ENCODE measurements at places on chromosomes 1 and 21. TPM values are rescaled to one million over a fixed set of nuclear protein-coding genes. Genes with fewer than 3 reads are reported as not detected.
A peak's percentile ranks its signal among the peaks of the same experiment; 100 is the strongest.

DNA sequence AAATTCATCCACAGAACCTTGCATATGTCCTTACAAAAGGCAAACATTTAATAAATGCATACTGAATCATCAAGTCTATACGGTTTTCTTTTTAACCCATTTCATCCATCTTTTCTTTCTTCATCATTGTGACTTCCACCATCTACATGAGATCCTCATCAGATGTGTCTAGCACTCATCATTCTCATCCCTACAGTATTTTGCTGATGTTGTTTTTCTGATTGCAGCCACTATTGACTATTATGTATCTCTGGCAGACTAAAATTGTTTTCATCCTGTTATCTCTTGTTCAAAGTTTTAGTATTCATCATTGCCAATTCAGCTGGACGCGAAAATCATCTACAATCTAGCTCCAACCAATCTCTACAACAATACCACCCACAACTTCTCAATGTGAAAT is 5.9 kb downstream of the LRIF1 start:
- H3K4me1 ChIP-seq = peaks cover 26% of the 10 kb centered on the region
- H3K4me3 ChIP-seq = no peak overlapping the region
- no peak overlapping the region for H3K27ac ChIP-seq
- no peaks in the 10 kb centered on the region for H3K27me3 ChIP-seq
- DNase-seq = no peak
- H3K36me3 ChIP-seq = peaks cover 47% of the 10 kb centered on the region

DNA sequence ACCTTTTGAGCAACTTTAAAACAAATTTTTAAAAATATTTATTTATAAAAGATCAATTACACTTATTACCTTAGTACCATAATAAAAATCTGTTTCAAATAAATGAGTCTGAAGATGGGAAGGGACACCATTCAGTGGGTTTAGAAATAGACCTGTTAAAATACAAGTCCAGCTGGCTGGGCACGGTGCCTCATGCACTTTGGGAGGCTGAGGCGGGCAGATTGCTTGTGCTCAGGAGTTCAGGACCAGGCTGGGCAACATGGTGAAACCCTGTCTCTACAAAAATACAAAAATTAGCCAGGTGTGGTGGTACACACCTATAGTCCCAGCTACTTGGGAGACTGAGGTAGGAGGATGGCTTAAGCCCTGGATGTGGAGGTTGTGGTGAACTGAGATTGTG is 57.0 kb downstream of the ITSN1 start:
- H3K4me1 ChIP-seq = peaks cover 7% of the 10 kb centered on the region
- peaks cover 2% of the 10 kb centered on the region for H3K27me3 ChIP-seq
- no peak overlapping the region for H3K4me3 ChIP-seq
- no peaks in the 10 kb centered on the region for H3K36me3 ChIP-seq

- no peaks in the 10 kb centered on the region for H3K4me1 ChIP-seq
- no peak for DNase-seq
- H3K27ac ChIP-seq = no peak overlapping the region
- no peaks in the 10 kb centered on the region for H3K27me3 ChIP-seq
Measured at GRCh38 chr1:106080608-106081325, 975.7 kb upstream of the PRMT6 start.

Gene HRNR
- not detected for total RNA-seq

- no peak overlapping the region for H3K27ac ChIP-seq
- H3K36me3 ChIP-seq = no peaks in the 10 kb centered on the region
- peaks cover 4% of the 10 kb centered on the region for H3K27me3 ChIP-seq
Measured at GRCh38 chr1:241442686-241443085, 76.9 kb downstream of the FH start.

Gene HSF2BP
- 0.68 TPM for total RNA-seq

Gene KIF2C
- total RNA-seq = 0.91 TPM

Gene KIF21B
- total RNA-seq = 95.3 TPM

DNA sequence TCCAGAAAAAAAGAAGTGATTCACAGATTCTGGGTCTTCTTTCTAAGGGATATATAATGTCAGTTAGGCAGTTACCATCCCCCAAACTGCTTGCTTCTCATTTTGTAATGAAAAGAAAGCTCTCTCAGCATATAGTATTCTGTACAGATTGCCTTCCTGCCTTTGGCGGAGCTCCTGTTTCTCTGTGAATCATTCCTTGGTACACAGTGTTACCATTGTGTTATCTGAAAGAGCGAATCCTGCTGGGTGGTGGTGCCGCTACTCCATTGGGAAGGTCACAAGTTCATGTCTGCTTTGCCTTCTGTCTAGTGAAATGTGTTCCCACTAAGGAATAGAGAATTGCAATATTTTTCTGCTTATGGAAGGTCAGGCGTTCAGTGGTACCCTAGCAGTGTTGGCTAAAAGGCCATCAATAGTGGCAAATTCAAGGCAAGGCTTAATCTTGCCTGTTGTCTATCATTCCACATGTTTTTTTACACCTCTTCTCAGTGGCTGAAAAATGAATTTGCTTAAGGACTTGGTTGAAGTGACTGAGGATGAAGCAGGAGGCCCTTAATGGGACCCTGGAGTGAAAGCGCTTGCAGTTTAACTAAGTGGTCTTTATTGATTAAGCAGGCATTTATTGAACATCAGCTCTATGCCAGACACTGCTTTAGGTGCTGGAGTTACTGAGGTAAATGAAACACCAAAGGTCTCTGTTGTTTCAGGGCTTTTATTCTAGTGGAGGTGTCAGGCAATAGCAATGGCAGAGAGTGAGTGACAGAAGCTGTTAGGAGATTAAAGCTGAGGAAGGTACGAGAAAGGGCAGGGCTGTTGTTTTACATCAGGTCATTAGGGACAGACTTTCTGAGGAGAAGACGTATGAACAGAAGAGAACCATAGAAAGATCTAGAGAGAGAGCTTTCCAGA is 186.7 kb downstream of the PDE4B start:
- peaks cover 14% of the 10 kb centered on the region for H3K27me3 ChIP-seq
- DNase-seq = no peak
- H3K36me3 ChIP-seq = no peaks in the 10 kb centered on the region
- no peak overlapping the region for H3K4me3 ChIP-seq
- H3K27ac ChIP-seq = no peak overlapping the region

DNA sequence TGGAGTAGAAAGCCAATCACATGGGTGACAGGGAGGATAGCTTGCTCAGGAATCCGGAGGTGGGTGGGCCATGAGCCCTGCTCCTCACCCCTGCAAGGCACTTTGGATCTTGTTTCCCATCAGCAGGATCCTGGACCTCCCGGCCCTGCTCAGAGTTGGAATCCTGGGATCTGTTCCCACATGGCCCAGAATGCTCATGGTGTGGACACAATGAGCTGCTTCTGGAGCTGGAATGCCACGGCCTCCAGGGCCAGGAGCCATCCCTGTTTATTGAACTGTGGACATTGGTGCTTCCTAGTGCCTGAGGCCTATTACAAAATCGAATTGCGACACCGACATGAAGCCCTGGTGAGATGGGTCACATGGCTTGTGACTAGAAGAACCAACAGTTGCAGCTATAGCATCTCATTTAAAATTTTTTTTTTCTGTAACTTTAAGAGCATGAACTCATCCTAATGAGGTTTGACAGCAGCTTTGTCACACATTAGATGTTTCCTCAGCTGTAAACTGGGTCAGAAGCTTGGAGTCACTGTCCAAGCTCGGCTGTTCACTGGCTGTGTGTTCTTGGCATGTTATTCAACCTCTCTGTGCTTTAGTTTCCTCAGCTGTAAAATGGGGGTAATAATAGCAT is 40.4 kb upstream of the GOLT1A start:
- H3K4me1 ChIP-seq = no peaks in the 10 kb centered on the region
- no peak overlapping the region for H3K4me3 ChIP-seq
- no peaks in the 10 kb centered on the region for H3K36me3 ChIP-seq
- no peak for DNase-seq
- no peak overlapping the region for H3K27ac ChIP-seq

DNA sequence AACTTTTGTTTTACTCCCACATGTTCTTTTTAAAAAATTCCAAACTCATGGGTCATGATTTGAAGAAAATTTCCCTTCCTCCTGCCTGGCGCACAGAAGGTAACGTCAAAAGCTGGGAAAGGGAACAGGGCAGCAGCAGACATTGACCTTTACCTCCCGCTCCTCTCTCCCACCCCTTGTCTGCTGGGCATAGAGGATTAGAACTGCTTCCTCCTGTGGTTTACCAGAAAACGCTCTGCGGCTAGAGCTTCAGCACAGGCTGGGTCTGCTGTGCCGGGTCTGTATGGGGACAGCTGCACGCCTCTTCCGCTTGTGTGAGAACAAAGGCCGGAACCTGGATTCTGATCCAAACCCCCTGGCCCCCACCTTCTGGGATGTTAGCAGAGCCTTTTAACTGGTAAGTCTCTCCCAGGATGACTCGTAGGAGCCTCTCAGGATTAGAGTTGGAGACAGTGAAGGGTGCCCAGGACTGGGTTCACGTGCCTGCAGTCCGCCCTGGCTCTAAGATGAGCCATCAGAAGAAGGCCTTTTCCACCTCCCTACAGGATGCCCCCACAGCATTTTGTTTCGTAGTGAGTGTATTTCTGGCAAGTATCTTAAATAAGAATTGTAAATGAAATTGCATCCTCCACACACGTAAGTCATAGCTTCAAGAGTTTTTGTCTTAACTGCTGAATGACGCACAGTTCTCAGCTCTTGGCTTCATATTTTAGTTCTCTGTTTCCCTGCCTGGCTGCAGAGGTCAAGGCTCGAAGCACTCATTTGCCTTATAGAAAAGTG is 5.2 kb downstream of the H6PD start:
- H3K4me3 ChIP-seq = peak overlapping the region; percentile 68
- no peaks in the 10 kb centered on the region for H3K27me3 ChIP-seq
- H3K27ac ChIP-seq = peak overlapping the region; percentile 46
- peaks cover 35% of the 10 kb centered on the region for H3K4me1 ChIP-seq

GRCh38 chr1:196466654-196467053 is 141.6 kb downstream of the KCNT2 start:
- no peaks in the 10 kb centered on the region for H3K4me1 ChIP-seq
- no peak for DNase-seq
- H3K27me3 ChIP-seq = no peaks in the 10 kb centered on the region

Gene SELP
- total RNA-seq = 1.3 TPM

- DNase-seq = no peak
- H3K27ac ChIP-seq = no peak overlapping the region
- H3K36me3 ChIP-seq = no peaks in the 10 kb centered on the region
- H3K4me1 ChIP-seq = no peaks in the 10 kb centered on the region
- H3K4me3 ChIP-seq = no peak overlapping the region
- H3K27me3 ChIP-seq = no peaks in the 10 kb centered on the region
Measured at GRCh38 chr1:80993154-80993980, 807.4 kb upstream of the ADGRL2 start.

Gene NPHS2
- total RNA-seq = not detected

DNA sequence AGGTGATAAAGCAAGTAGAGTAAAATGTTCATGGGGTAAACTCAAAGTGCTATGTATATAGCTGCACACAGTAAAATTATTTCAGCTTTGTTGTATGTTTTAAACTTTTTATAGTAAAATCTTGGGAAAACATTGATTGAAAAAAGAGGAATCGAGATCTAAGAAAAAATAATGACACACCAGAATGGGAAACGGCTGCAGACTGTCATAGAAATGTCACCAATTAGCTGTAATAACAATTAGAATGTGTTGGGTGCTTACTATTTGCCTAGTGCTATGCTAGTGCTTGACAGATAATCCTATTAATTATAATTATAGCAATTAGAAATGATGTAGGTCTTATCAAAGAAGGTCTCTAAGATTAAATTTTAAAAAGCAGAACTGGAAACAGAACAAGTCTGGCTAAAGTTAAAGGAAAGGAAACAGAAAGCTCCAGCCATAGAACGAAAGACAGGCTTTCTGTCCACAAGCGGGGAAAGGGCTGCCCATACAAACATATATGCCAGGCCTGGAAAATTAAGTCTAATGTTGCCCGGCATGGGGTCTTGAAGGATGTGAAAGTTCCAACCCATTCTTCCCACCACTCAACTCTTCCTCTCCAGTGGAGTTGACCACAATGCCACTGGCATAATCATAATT is 5.0 kb downstream of the PCNX2 start:
- no peak overlapping the region for H3K27ac ChIP-seq
- H3K27me3 ChIP-seq = no peaks in the 10 kb centered on the region
- H3K36me3 ChIP-seq = peaks cover 3% of the 10 kb centered on the region
- no peak for DNase-seq
- peaks cover 31% of the 10 kb centered on the region for H3K4me1 ChIP-seq

Gene CAPN8
- total RNA-seq = not detected

DNA sequence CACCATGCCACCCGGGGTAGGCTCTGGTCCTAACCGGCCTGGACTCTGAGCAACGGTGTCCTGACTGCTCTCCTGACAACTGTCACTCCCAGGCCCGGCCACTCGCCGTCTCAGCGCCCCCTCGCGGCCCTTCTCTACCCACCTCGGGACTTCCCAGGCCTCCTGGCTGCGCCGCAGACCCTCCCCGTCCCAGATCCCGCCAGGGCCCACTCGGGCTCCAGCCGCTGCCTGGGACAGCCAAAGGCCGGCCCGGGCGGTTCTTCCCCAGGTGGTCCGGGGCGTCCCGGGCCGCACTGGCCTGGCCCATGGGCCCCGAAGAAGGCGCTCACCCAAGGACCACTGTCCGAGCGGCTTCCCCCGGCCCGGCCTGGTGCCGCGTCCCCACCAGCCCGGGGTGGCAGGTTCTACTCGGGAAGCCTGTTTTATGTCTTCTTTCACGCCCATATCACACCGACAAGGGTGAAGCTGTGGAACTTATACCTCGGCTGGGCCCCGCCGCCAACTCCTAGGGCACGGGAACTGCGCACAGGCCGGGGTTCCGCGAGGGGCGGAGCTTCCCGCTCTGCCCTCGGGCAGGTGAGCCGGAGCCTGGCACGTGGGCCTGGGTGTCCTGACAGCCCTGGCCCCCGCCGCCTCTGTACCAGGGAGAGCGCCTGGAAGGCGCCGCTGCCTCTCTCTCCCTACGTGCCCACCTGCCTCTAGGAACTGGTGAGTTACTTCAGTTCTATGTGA is 138.3 kb downstream of the TTLL7 start:
- no peaks in the 10 kb centered on the region for H3K36me3 ChIP-seq
- H3K27ac ChIP-seq = peak overlapping the region; percentile 89
- peak; percentile 73 for DNase-seq
- no peaks in the 10 kb centered on the region for H3K27me3 ChIP-seq
- H3K4me1 ChIP-seq = peaks cover 8% of the 10 kb centered on the region

DNA sequence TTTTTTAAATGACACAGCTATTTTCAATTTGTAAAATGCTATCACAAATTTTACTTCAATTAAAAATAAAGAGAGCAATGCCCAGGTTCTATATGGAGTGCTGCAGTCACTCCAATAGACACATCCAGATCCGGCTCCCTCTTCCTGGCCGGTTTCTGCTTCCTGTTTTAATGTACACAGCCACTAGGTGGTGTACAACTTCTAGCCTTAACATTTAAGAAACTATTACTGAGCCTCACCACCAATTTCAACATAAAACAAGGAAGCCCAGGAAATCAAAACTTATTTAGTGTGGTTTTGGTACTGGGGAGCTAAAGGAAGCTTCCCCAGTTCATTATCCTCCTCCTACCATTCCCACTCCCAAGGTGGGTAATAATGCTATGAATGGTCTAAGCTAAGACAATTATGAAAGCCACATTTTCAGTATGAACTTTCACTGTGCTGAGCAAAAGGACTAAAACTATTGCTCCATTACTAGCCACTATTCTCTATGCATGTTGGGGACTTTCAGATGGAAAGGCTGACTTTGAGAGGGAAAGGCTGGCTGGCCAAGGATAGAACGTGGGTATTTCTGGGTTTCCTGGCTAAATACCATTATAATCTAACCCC is 25.5 kb upstream of the MTMR11 start:
- peak; percentile 39 for DNase-seq
- no peak overlapping the region for H3K4me3 ChIP-seq
- H3K27me3 ChIP-seq = no peaks in the 10 kb centered on the region
- peaks cover 10% of the 10 kb centered on the region for H3K36me3 ChIP-seq
- peak overlapping the region; percentile 0 for H3K27ac ChIP-seq

Gene CGN
- 2.6 TPM for total RNA-seq

Gene FAM72D
- total RNA-seq = 0.31 TPM

Data from naive thymus-derived CD8-positive, alpha-beta T cell (primary cell).